ENCODE measurements at places on chromosomes 11 and 22.

GRCh38 chr11:33827206-33827605 is 52.9 kb upstream of the FBXO3 start:
- DNase-seq, result no peak

GRCh38 chr11:61049859-61050258 is 52.4 kb upstream of the CD5 start:
- no peak for DNase-seq

- DNase-seq, result no peak
Observed at GRCh38 chr22:49291169-49291568, 536.5 kb downstream of the BRD1 start.

DNA sequence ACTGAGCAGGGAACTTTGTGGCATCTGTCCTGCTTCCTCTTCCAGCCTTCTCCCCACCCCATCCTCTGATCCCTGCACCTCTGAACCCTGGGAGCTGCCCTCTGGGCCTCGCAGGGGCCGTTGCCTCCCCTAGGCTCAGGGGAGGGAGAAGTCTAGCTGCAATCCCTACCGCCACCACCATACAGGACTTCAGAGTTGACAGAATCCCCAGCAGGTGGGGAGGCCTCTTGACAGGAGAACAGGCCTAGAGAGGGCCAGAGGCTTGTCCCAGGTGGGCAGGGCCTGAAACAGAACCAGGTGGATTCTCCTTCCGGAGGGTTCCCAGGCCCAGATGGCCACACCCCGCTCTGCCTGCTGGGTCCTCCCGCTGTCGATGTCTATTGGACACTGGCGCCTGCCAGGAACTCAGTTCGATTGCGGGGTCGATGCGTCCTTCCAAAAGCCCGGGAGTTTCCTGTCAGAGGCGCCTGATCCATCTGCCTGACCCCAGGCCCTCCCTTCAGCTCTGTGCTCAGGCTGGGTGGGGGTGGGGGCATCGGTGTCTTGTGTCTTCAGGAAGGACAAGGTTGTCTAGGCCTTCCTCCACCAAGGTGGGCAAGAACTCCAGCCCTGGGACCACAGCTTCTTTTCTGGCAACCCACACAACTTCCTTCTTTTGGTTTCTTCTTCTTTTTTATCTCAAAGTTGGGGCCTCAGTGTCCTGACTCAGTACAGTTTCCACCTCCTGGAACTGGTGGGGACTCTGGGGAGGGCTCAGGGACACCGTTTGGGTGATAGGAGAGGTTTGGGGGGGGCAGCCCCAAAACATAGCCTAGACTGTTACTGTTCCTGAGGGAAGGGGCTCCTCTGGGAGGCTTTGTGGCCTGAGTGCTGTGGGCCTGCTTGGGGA is 6.4 kb downstream of the STARD10 start:
- DNase-seq, result no peak

DNA sequence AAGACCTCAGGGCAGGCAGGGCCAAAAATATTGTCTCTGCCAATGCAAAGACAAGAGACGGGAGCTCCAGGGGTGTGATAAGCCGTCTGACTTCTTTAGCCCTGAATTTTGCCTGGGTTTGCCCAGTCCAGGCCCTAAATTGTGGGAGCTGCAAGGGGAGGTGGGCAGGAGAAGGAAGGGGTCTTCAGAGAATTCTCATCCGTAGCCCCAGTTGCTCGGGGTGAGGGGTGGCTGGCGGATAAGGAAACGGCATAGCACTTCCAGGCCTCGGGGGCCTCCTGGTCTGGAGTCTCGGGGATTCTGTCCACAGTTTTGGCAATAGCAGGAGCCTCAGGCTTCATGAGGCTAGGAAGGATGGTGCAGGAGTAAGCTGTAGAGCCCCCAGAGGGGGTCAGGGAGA is 7.4 kb downstream of the CD5 start:
- DNase-seq, result no peak

- no peak for DNase-seq
Observed at GRCh38 chr11:128757886-128758612, 64.2 kb downstream of the FLI1 start.

- DNase-seq, result no peak
Observed at GRCh38 chr11:15629690-15630321, 515.1 kb downstream of the INSC start.

DNA sequence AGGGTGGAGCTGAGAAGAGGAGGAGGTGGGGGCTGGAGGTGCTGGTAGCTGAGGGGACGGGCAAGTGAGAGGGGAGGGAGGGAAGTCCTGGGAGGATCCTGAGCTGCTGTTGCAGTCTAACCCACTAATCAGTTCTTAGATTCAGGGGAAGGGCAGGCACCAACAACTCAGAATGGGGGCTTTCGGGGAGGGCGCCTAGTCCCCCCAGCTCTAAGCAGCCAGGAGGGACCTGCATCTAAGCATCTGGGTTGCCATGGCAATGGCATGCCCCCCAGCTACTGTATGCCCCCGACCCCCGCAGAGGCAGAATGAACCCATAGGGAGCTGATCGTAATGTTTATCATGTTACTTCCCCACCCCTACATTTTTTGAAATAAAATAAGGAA is 24.4 kb downstream of the FADS3 start:
- DNase-seq, result no peak

DNA sequence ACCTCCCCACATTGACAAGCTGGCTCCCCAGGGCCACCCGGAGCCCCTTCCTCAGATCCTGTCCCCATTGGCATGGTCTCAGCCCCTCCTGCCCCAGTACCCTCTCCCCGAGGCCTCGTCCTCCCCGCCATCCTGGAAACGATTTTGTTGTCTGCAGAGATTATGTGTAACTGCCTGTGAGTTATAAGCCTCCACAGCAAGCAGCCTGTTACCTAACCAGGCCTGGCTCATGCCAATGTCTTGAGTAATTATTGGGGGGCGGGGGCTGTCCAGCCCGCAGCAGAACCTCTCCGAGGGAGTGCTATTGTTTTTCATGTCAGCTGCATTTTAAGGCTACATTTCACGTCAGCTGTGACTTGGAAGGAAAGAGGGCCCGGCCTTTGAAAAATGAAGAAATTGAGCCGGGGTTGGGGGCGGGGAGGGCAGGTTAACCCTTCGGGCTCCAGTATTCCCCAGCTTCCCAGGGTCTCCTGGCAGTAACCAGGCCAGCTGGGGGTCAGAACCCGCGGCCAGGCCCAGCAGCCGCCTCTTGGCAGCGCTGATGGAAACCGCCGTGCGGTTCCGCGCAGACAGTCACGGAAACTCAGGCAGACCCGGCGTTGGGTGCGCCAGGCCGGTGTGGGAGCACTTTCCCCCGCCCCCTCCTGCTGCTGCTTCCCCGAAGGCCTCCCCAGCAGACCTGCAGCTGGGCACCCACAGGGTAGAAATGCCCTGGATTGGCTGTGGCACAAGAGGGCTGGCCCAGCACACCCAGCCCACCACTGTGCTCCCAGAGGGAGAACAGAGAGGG is 59.5 kb downstream of the CDKN1C start:
- DNase-seq, result no peak

- no peak for DNase-seq
Observed at GRCh38 chr11:69062169-69062855, 13.6 kb downstream of the TPCN2 start.

GRCh38 chr11:73662445-73663157 is 16.2 kb downstream of the PLEKHB1 start:
- DNase-seq, result no peak

GRCh38 chr11:86781546-86781945 is 18.8 kb upstream of the PRSS23 start:
- no peak for DNase-seq

GRCh38 chr11:942823-943222 is 17.2 kb downstream of the AP2A2 start:
- DNase-seq, result no peak

- no peak for DNase-seq
Observed at GRCh38 chr11:128678024-128678423, 15.8 kb upstream of the FLI1 start.

DNA sequence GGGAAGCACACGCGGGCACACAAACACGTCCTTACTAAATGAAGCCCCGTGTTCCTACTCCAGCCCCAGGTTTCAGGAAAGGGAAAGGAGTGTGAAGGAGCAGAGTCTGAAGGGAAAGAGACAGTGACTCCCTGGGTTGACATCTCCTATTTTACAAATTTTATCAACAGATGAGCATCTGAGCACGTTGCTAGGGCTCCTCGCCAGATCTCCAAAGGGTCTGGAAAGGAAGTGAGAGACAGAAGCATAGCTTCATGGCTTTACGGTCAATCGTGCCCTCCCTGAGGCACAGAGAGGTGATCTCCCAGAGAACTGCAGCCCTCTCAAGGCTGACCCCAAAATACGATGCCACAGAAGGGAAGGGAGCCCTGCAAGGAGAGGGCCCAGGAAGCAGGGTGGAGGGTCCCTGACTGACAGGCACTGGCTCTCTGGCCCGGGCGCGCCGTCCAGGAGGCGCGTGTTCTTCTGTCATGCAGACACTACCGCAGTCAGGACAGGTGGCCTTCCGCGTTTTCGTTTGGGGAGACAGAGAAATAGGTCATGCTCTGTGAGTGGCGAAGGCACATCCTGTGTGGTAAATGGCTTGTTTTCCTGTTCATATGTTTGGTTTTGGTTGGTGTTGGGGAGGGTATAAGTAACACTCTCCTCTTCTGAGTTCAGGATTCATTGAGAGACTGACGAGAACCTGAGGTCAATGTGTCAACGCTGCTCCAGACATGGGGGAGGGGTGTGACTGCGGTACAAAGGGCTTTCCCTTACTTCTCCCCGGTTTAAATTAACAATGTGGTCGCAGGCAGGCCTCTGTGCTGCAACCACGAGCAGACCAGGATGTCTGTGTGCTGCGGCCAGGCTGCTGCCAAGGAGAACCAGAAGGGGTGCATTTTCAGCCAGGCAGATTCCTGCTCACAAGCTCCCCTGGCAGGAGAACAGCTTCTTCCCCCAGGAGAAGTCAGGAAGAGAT is 813.3 kb downstream of the OPCML start:
- no peak for DNase-seq

DNA sequence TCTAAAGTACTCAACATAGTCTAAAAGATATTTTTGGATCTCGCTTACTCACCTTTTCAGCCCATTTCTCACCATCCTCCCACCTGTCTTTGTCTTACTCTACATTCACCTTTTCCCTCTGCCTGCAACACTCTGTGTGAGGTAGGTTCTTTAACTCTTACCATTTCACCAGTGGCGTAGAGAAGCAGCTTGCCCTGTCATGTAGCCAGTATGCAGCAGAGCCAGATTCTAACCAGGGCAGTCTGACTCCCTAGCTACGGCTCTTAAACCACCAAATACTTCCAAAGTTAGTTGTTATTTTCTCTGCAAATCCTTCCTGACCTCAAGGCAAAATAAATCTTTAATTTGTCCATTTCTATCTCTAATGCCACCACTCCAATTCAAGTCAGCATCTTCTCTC is 7.5 kb downstream of the ALG8 start:
- no peak for DNase-seq

DNA sequence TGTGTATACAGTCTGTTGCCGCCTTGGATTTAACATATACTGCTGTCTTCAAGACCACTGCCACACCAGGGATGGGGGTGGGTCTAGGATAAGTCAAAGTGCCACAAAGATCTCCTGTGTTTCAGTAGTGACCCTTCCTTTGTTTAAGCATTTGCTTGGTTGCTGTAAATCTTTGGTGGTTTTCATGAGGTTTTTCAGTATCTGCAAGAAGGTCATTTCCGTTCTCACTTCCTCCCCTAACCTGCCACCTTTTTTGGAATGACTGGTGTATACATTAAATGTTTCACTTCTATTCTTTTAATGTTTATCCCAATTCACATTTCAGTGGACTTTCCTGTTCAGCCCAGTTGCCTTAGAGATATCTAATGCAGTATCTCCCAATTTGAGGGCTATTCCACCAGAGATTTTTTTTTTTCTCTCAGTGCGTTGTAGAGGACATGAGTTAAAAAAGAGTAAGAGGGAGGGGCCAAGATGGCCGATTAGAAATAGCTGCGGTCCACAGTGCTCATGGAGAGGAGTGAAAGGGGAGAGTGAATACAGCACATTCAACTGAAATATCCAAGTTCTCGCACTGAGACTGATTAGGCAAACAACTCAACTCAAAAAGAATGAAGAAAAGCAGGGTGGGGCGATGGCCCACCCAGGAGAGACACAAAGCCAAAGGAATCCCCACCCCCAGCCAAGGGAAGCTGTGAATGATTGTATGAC is 43.2 kb downstream of the USP47 start:
- no peak for DNase-seq

DNA sequence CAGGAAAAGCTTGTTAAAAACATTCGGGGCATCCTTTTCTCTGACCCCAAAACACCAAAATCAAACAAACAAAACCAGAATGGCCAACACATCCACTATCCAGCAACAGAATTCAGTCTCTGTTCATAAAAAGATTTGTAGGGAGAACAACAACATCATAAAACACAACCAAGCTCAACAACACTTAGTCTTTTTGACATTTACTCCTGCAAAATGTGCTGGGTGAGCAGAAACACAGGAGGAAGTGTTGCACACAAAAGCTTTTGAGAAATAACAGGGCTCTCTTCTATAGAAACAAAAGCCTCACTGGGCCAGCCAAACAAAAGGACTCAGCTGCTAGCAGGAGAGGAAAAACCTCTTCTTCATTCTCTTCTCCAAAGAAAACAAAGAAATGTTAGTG is 736.0 kb upstream of the CCDC90B start:
- DNase-seq, result no peak

DNA sequence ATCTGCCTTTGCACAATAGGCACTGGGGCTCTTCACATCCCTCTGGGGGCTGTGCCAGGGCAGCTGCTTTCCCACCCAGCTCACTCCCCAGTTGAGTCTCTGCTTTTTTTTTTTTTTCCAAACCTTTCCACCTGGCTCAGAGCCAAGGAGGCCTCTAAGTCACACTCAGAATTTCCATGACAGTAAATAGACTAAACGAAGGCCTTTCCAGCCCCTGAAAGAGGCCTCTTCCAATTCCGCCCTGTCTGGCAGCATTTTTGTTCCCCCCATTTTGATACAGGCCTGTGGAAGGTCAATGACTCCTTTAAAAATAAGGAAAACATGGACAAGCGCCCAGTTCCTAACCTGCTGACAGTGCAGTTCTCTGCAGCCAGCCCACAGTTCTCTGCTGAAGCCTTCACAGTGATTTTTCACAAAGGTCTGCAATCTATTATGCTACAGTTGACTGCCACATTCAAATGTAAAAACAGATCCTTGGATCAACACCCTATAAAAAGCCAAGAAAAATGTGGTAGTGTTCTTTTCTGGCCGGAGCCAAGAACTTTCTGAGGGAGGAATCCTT is 107.5 kb upstream of the SESN3 start:
- no peak for DNase-seq

GRCh38 chr11:72996959-72997358 is 145.2 kb downstream of the FCHSD2 start:
- no peak for DNase-seq

DNA sequence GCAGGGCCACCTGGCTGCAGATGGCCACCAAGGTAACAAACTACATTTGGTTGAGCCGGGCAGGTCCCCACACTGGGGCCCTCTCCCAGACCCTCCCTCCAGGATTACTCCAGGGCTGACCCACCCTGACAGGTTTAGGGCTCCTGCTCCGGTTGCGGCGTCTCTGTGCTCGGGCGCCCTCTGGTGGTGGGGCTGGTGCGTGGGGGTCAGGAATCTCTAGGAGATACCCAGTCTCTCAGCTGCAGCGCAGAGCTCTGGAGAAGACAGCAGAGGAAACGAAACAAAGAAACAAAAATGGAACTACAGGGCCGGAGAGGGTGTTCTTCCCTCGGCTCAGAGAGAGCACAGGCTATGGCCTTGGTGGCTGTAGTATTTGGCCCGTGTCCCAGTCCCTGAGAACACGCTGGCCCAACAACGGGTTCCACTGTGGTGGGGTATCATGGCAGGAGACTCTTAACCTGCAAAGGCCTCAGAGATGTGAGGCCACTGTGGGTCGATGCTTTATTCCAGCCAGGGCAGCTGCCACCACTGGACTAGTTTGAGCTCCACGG is 2.4 kb downstream of the C11orf96 start:
- DNase-seq, result peak; percentile 33

GRCh38 chr11:3049430-3050243 is 7.6 kb downstream of the CARS1 start:
- DNase-seq, result peak; percentile 53

GRCh38 chr22:36360871-36361383 is 26.8 kb downstream of the MYH9 start:
- no peak for DNase-seq
